Cardiac septum (tissue), 1 donor: ENCODE measurements at places on chromosomes 5 and 9. TPM values are rescaled to one million over a fixed set of nuclear protein-coding genes. Genes with fewer than 3 reads are reported as not detected.

SLCO6A1 gene
- total RNA-seq, result not detected

- DNase-seq, result no peak
Measured at GRCh38 chr5:157718519-157718918, 12.7 kb upstream of the THG1L start.

UBAC1 gene
- 90.3 TPM for total RNA-seq

ZNF462 gene
- 38.8 TPM for total RNA-seq

- no peak for DNase-seq
Measured at GRCh38 chr5:87850843-87851242, 417.8 kb downstream of the TMEM161B start.

DNA sequence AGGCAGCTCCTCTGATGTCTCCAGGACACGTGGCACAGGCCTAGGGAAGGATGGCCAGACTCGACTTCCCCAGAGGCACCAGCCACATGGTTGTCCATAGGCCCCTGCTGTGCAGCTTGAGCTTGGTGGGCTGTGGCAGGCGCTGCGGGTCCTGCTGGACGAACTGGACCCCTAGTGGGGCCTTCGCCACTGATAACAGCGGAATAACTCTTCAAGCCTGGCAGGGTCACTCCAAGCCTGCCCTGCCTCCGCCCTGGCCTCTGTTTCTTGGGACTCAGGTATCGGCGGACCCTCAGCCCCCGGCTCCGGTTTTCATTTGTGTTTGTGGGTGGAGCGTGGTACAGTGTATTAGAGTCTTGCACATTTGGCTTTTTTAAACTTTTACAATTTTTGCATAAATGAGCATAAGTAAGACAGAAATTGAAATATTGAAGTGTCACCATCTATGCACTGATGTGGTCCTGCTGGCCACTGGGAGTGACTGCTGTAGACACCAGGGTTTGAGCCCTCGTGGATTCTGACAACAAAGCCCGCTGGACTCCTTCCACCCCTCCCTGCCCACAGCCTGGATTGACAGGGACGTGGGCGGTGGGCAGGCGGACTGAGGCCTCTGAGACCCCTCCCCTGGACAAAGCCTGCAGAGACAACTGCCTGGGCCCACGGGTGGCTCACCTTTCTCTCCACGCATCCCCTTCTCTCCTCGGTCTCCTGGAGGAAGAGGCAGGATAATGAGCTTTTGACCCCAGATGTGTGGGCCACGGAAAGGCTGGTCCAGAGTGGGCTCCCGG, 3.8 kb downstream of the FCN1 start:
- DNase-seq, result peak; percentile 51

ORM1 gene
- not detected for total RNA-seq

SECISBP2 gene
- total RNA-seq, result 21.2 TPM

CCDC183 gene
- total RNA-seq, result 1.6 TPM

GRCh38 chr5:105101577-105101976, 1539.0 kb upstream of the NUDT12 start:
- DNase-seq, result no peak

- no peak for DNase-seq
Measured at GRCh38 chr9:116501871-116502270, 185.2 kb upstream of the TRIM32 start.

- no peak for DNase-seq
Measured at GRCh38 chr5:117713585-117714198, 1139.1 kb upstream of the SEMA6A start.
